ENCODE measurements at places on chromosomes 7 and 10.
A peak's percentile ranks its signal among the peaks of the same experiment; 100 is the strongest.

DNA sequence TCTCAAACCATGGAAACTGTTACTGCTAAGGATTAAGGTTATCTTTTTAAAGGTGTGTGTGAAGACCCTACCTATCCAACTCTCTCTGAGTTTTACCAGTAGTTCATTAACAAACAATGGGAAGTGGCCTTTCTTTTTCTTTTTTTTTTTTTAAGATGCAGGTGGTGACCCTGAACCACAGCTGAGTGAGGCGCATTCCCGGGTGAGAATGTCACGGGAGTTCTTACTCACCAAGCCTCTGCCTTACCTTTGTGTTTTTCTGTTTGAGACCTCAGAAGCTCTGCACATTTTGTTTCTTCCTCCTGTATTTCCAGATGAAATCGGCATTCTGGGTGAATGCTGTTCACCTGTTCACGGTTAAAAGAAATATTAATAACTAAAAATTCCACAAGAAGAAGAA lies 2.5 kb downstream of the VIPR2 start:
- no peak for DNase-seq

GRCh38 chr10:72086466-72087391 lies 1.6 kb downstream of the SPOCK2 start:
- DNase-seq: no peak

DNA sequence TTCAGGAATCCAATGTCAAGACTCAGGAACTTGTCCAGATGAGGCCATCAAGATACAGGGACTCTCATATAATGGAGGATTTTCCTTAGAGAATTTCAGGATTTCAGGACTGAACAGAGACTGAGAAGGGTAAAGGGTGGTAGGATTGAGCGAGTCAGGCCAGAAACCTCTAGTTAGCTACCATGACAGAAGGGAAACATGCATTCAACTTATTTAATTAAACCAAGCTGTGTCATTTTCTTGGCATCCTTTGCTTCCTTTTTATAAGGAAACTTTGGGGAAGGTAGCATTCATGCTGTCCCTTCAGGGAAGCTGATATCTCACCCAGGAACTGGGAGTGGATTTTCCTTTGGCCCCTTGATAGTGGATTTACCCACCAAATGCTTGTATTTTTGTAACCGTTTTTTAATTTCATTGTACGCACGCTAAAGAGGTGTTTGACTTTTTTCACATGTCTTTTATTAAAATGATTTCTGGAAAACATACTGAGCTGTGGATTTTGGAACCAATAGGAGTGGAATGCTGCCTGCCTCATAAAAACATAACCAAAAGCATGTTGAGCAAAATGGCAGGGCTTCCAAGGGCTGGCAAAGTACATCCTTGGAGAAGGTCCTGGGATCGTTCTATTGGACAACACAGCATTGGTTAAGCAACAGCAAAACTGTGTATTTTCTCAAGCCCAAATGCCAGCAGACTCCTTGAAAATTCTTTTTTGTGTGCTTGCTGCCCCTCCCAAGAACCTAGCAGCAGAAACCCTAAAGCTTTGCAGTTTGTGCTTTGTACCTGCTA lies 104.5 kb downstream of the CXCL12 start:
- DNase-seq: no peak

DNA sequence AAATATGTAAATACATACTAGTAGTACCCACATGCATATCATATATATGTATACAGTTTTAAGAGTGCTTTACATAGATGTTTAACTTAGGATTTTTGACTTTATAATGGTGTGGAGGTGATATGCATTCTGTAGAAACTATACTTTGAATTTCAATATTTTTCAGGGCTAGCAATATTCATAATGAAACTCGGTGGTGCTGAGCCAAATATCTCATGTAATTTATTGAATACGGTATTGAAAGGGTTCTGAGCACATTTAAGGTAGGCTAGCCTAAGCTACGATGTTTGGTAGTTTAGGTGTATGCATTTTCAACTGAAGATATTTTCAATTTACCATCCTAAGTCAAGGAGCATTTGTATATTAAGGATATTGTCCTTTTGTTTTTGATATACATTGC lies 36.0 kb downstream of the ZNRF2 start:
- no peak for DNase-seq

GRCh38 chr7:13359656-13360055 lies 629.8 kb downstream of the ETV1 start:
- no peak for DNase-seq

- no peak for DNase-seq
Measured at GRCh38 chr10:91772461-91772860, 25.8 kb upstream of the TNKS2 start.

GRCh38 chr10:43131256-43131655 lies 7.0 kb upstream of the CSGALNACT2 start:
- no peak for DNase-seq

- no peak for DNase-seq
Measured at GRCh38 chr7:55104123-55104522, 85.3 kb downstream of the EGFR start.

- no peak for DNase-seq
Measured at GRCh38 chr10:126160571-126160970, 227.7 kb downstream of the ADAM12 start.

- no peak for DNase-seq
Measured at GRCh38 chr7:117347962-117348672, 25.3 kb upstream of the WNT2 start.

GRCh38 chr10:3126741-3127346 lies 45.7 kb downstream of the PITRM1 start:
- DNase-seq: peak; percentile 93

DNA sequence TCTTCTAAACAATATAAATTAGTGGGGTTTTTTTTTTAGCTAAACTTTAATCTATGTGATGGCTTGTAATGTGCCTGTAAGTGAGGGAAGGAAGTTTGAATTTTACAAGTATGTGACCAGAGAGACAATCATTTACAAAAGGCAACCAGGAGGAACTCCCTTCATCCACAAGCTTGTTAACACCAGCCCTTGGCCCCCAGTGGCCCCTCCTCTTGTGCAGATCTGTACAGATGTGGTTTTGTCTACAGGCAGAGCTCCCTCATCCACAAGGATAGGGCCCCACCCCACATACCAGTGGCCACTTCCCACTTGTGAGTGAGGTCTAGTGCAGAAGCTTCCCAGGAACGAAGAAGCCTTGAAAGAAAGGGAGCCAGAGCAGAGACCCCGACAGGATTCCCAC lies 234.1 kb upstream of the KMT2E start:
- no peak for DNase-seq
